ENCODE measurements at places on chromosomes 16 and 17. TPM values are rescaled to one million over a fixed set of nuclear protein-coding genes. Genes with fewer than 3 reads are reported as not detected.
A peak's percentile ranks its signal among the peaks of the same experiment; 100 is the strongest.

Gene RILP
- 7.8 TPM for total RNA-seq

Gene MT3
- total RNA-seq, result not detected

Gene DNAH3
- total RNA-seq, result not detected

Gene HAS3
- 1.7 TPM for total RNA-seq

Gene HS3ST2
- 1.0 TPM for total RNA-seq

Gene CBFA2T3
- 2.2 TPM for total RNA-seq

DNA sequence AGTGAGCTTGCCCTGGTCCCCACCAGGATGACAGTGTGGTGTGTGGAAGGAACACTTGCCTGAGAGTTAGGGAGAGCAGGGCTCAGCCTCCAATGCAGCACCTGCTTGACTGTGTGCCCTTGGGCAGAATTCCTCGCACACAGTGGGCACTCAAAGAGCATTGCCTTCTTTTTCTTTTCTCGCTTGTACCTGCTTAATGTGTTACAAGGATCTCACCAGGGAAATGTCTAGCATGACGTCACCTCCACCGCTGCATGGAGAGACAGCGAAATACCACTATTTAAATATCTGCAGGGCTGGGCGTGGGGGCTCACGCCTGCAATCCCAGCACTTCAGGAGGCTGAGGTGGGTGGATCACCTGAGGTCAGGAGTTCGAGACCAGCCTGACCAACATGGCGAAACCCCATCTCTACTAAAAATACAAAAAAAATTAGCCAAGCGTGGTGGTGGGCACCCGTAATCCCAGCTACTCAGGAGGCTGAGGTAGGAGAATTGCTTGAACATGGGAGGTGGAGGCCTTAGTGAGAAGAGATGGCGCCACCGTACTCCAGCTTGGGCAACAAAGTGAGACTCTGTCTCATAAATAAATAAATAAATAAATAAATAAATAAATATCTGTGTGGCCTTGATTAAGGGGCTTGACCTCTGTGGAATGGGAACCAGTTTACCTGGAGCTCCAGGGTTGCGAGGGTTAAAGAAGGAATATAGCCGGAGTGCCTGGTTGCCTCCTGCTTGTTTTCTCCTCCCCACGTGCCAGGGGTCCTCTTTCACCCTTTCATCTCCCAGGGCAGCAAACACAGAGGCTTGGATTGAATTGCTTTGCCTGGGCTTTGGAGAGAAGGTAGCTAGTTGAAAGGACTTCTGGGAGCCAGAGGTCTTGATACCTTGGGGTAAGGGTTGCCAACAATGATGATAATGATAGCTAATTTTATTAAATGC is 16.3 kb downstream of the SNX29 start:
- no peaks in the 10 kb centered on the region for H3K4me1 ChIP-seq
- peaks cover 3% of the 10 kb centered on the region for H3K36me3 ChIP-seq
- no peaks in the 10 kb centered on the region for H3K27me3 ChIP-seq
- no peak overlapping the region for H3K4me3 ChIP-seq
- no peak for DNase-seq

- no peaks in the 10 kb centered on the region for H3K36me3 ChIP-seq
- H3K27me3 ChIP-seq, result no peaks in the 10 kb centered on the region
- H3K27ac ChIP-seq, result no peak overlapping the region
- H3K4me1 ChIP-seq, result no peaks in the 10 kb centered on the region
Observed at GRCh38 chr16:88498576-88499208, 45.6 kb downstream of the ZFPM1 start.

DNA sequence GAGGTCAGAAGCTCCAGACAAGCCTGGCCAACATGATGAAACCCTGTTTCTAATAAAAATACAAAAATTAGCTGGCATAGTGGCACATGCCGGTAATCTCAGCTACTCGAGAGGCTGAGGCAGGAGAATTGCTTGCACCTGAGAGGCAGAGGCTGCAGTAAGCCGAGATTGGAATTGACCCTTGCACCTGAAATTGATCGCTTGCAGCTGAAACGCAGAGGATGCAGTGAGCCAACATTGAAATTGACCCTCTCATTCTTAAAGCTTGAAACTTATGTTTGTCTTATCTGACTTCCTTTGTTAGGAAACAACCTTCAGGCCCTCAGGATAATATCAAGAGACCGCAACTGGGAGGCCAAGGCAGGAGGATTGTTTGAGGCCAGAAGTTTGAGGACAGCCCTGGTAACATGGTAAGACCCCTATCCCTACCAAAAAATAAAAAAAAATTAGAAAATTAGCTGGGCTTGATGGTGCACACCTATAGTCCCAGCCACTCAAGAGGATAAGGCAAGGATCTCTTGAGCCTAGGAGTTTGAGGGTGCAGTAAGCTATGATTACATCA is 376.6 kb upstream of the XYLT1 start:
- no peak overlapping the region for H3K27ac ChIP-seq
- H3K27me3 ChIP-seq, result no peaks in the 10 kb centered on the region
- H3K4me3 ChIP-seq, result no peak overlapping the region

- no peak overlapping the region for H3K27ac ChIP-seq
- peaks cover 2% of the 10 kb centered on the region for H3K27me3 ChIP-seq
- no peaks in the 10 kb centered on the region for H3K36me3 ChIP-seq
- no peak overlapping the region for H3K4me3 ChIP-seq
- peaks cover 2% of the 10 kb centered on the region for H3K4me1 ChIP-seq
Observed at GRCh38 chr16:28549301-28549899, 4.3 kb upstream of the SGF29 start.

- H3K27ac ChIP-seq, result peak overlapping the region; percentile 64
- H3K4me1 ChIP-seq, result peaks cover 33% of the 10 kb centered on the region
- no peaks in the 10 kb centered on the region for H3K27me3 ChIP-seq
- no peaks in the 10 kb centered on the region for H3K36me3 ChIP-seq
- H3K4me3 ChIP-seq, result no peak overlapping the region
- DNase-seq, result peak; percentile 75
Observed at GRCh38 chr16:8678068-8678927, 3.9 kb downstream of the ABAT start.

GRCh38 chr17:76585649-76586593 is at the start of gene ST6GALNAC2:
ST6GALNAC2 (minus strand) TSS chr17:76585860; CDS start chr17:76585808, 52 bp downstream.
- peak within 1 kb of the TSS; percentile 55 for H3K4me3 ChIP-seq
- no peak within 1 kb of the TSS for H3K27ac ChIP-seq
- peaks cover 25% of the 10 kb centered on the region for H3K27me3 ChIP-seq
- H3K4me1 ChIP-seq, result peaks cover 15% of the 10 kb centered on the region
- H3K36me3 ChIP-seq, result no peaks in the 10 kb centered on the region

DNA sequence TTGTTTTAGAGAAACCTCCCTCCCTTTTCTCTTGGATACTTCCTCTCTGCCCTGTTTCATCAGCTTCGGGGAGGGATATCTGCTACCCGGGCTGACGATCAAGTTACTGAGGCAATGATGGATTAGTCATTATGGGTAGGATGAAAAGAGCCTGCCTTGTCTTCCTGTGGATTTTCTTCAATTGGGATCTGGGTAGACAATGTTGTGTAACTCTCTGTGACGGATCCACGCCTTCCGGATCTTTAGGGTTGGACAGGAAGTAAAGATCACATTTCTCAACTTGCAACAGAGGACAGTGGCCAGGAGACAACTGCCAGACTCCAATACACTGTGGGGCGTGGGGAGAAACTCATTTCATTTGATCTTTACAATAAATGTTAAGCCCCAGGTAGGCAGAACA is 11.3 kb upstream of the CHST6 start:
- H3K27me3 ChIP-seq, result no peaks in the 10 kb centered on the region
- peaks cover 8% of the 10 kb centered on the region for H3K4me1 ChIP-seq
- H3K4me3 ChIP-seq, result no peak overlapping the region
- H3K27ac ChIP-seq, result no peak overlapping the region
- no peaks in the 10 kb centered on the region for H3K36me3 ChIP-seq

DNA sequence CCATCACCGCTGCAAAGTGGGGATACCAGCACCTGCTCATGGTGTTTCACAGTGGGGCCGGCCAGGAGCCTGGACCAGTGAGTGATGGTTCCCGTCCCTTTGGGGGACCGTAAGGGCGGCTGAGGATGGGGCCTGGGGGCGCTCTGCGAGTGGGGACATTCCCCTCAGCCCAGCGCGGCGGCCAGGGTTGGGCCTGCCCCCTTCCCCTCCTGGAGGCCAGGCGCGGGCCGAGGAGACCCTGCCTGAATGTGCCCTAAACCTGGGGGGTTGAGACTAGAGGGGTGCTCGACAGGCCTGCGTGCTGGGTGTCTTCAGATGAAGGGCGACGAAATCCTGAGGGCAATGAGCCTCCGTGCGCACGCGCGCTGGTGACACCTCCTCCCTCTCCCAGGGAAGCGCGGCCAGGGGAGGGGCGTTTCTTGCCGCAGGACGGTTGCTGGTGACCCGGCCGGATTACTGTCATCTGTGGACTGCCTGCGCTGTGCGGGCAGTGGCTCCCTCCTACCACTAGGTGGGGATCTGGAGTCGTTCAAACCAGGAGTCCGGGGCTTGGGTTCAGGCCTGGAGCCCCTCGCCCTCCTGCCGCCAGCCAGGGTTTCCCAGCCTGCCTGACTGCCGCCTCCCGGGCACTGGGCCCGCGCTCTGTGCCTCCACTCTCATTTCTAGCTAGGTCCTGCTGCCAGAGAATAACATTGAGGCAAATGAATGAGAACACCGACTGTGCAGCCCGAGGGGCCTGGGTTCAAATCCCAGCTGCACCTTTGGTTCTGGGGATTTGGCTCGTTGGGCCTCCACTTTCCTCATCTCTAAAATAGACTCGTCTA is 17.1 kb downstream of the TBX2 start:
- no peak overlapping the region for H3K27ac ChIP-seq
- peaks cover 12% of the 10 kb centered on the region for H3K4me1 ChIP-seq
- peak; percentile 62 for DNase-seq
- peak overlapping the region; percentile 43 for H3K4me3 ChIP-seq
- H3K36me3 ChIP-seq, result no peaks in the 10 kb centered on the region

DNA sequence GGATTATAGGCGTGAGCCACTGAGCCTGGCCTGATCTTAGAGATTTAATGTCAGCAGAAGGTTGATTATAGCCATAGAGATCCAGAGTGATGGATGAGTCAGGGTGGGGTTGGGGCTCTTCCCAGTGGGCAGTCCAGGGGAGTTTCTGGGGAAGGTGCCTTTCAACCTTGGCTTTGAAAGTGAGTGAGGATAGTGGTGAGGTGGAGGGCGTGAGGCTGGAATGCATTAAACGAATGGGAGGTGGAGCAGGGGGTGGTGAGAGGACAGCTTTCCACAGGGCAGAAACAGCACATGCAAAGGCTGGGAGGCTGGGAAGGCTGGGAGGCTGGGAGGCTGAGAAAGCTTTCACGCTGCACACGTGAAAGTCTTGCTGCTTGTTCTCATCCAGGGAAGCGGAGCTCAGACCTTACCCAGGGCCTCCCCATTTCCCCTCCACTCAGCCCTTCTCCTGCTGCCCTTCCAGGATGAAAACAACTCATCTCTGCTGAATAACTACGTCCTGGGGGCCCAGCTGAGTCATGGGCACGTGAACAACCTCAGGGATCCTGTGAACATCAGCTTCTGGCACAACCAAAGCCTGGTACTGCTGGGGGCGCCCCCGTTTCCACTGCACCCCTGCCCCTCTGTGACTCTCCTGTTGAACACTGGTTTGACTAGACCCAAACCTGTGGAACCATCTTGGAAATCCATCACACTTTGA is 22.3 kb downstream of the ADGRG5 start:
- no peak overlapping the region for H3K27ac ChIP-seq
- DNase-seq, result peak; percentile 42
- no peaks in the 10 kb centered on the region for H3K36me3 ChIP-seq
- H3K27me3 ChIP-seq, result no peaks in the 10 kb centered on the region
- H3K4me3 ChIP-seq, result no peak overlapping the region

- no peak for DNase-seq
- no peak overlapping the region for H3K27ac ChIP-seq
- H3K4me3 ChIP-seq, result no peak overlapping the region
- no peaks in the 10 kb centered on the region for H3K4me1 ChIP-seq
Observed at GRCh38 chr17:55833306-55833705, 82.5 kb downstream of the PCTP start.

- H3K4me1 ChIP-seq, result no peaks in the 10 kb centered on the region
- H3K27ac ChIP-seq, result no peak overlapping the region
- DNase-seq, result no peak
Observed at GRCh38 chr17:9860851-9861250, 35.1 kb downstream of the GLP2R start.

All from astrocyte (in vitro differentiated cells and primary cell).